ENCODE measurements at places on chromosomes 6 and 20. TPM values are rescaled to one million over a fixed set of nuclear protein-coding genes. Genes with fewer than 3 reads are reported as not detected.

Gene MMP24
- not detected for polyA plus RNA-seq

Gene FAM209B
- polyA plus RNA-seq = 2.0 TPM

Gene RHAG
- not detected for polyA plus RNA-seq

Gene RRAGD
- polyA plus RNA-seq = 0.27 TPM

Gene PRPH2
- polyA plus RNA-seq = 0.03 TPM

Gene COL21A1
- not detected for polyA plus RNA-seq

GRCh38 chr6:35181933-35182612 lies 31.7 kb upstream of the SCUBE3 start:
- DNase-seq = no peak

GRCh38 chr6:126204598-126204997 lies 135.3 kb upstream of the CENPW start:
- DNase-seq = no peak

DNA sequence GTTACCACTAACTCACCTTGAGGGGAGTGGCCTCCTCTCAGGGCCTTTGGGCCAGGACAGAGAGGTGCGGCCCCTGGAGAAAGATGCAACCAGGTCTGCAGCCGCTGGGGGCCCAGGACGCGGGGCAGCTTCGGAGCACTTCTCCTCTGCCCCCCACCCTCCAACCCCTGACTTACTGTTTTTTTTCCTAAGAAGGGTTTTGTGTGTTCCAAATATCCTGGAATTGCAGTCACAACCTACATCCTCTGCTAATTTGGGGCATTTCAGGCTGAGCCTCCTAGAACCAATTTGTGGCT lies 1.7 kb downstream of the LINC00237 start:
- peak; percentile 22 for DNase-seq

DNA sequence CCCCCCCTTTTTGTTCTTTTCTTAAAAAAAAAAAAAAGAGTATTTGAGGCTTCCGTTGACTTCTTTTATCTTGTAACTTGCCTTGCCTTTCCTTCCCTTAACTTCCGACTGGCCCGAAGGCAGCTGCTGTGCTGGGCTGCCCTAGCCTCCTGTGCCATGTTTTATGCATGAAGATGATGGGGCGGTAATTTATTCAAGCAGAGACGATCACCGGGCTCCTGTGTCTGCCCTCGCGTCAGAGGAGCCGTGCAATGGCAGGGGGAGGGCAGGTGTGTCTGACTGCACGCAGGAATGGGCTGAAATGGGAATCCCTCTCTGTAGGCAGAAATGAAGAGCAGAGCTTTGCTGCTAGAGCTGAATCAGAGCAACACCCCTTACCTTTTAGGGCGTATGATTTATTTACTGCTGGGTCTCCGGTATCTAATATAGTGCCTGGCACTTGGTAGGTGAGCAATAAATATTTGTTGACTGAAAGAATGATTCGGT lies 106.3 kb upstream of the RIPOR2 start:
- DNase-seq = peak; percentile 75

GRCh38 chr6:34517966-34518365 lies 38.2 kb downstream of the SPDEF start:
- DNase-seq = no peak

- DNase-seq = no peak
These were observed 83.6 kb upstream of the EYS start for GRCh38 chr6:65790666-65791065.

Data from B cell (primary cell).